ENCODE measurements at places on chromosomes 2 and 18.

DNA sequence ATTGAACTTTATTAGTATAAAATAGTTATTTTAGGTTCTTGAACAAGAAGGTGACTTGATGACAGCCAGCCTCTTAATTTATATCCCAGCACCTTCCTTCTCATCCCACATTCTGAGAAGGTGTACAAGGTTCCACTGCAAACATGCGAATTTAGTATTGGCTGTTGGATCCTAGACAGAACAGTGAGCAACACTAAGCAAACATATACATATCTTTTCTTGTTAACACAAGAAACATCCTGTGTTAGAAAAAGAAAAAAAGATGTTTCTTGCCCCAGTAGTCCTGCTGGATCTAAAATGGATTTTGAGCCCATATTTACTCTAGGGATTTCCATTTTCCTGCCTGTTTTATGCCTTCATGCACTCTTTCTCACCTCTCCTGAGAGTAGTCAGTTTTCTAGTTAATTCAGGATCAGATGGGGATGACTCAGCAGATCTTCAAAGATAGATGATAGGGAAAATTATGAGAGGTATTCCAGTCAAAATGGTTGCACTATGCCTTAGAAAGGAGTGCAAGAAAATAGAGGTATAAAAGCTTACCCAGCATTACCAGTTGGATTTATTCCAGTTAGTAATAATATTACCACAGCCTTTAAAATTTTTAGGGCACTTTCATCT lies 336.5 kb downstream of the MEIS1 start:
- DNase-seq, result no peak

DNA sequence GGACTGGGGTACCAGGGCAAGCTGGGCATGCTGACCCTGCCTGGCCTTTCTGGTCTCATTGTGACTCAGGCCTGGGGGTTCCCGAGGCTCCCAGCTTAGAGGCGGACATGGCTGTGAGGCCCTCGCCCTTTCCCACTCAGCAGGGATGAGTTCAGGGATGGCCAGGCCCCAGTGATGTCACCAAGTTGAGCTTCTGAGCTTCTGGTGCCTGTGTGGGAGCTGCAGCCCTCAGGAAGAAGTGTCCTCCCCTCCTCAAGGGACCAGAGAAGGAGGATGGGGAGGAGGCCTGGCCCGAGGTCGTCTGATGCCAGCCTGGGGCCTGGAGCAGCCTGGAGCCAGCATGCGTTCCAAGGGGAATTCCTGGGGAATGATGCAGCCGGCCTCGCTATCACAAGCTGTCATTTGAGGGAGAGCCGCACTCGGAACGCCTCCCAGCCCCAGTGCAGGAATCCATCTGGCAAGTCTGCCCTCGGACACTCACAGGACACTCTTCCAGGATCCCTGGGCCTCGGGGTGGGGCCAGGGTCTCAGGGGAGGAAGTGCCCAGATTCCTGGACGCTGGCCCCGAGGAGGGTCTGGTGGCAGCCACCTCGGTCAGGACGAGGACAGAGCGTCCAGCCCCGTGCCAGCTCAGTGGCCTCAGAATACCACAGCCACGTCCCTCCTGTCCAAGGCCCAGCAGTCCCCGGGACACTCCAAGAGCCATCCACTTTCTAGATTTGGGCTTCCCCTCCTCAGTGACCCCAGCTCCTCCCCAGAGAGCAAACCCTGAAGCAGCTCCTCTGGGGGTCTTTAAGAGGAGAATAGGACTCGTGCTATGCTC lies 61.2 kb upstream of the GPC1 start:
- DNase-seq, result peak; percentile 38

DNA sequence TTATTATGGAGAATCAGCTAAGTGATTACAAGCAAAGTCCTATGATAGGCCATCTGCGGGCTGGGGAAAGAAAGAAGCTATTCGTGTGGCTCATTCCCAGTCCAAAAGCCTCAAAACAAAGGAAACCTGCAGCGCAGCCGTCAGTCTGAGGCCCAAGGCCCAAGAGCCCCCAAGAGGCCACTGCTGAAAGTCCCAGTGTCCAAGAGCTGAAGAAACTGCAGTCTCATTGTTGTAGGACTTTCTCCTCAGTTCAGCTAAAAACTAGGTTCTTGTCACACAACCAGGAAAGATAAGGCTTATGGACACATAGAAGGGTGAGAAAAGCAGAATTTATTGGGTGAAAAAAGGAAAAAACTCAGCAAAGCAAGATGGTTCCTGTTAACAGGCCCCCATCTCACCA lies 143.2 kb downstream of the RHBDD1 start:
- no peak for DNase-seq

GRCh38 chr2:73257425-73258125 lies 23.5 kb downstream of the CCT7 start:
- DNase-seq, result no peak

DNA sequence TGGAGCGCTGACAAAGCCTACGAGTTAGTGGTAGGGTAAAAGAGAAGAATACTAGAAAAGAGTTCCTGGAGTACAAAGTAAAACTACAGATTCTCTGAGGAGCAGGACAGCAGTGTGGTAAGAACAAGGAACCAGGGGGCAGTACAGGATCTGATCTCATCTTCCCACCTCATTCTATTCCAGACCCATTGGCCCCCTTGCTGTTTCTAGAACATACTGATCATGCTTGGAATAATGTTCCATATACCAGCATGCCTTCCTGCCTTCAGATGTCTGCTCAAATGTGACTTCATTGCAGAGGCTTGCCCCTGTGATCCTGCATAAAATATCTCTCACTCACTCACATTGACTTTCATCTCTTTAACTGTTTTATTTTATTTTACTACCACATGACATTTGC lies 19.3 kb downstream of the MSGN1 start:
- no peak for DNase-seq

- DNase-seq, result no peak
Measured at GRCh38 chr2:226669249-226669648, 130.4 kb downstream of the IRS1 start.

GRCh38 chr2:170322140-170322766 lies 144.3 kb downstream of the MYO3B start:
- no peak for DNase-seq

DNA sequence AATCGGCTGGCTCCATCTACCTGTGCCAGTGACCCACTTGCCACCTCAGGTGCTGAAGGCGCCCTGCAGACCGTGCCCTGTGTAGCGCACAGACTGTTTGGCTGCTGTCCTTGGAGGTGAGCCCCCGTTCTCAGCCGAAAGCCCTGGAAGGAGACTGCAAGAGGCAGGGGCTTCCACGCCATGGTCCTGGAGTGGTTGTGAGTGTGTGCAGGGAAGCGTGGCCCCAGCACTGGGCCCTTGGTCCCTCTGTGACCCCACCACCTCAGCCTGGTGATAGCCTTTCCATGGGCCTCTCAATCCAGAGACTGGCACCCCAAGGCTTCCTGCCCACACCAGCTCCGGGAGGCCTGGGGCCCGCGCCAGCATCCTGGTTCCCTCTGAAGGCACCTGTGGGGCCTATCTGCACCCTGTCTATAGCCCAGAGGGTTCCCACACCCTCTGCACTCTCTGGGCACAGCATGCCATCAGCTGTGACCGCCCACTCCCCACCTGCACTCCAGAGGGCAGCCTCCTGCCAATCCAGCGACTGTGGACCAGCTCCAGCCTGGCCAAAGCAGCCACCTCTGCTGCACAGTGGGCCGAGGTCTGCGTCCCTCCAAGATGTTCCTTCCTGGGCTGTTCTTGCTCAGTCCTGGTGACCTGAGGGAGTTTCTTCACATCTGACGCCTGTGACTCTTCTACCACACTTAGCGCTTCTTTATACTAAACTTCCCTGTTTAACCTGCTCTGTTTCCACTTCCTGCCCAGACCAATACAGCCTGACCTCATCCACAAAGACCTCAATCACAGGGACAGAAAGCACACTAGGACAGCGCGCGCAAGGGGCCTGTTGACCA lies 109.5 kb downstream of the EIPR1 start:
- DNase-seq, result no peak

All from omental fat pad (tissue), 4 donors.